ENCODE measurements at places on chromosomes 12 and 14.

DNA sequence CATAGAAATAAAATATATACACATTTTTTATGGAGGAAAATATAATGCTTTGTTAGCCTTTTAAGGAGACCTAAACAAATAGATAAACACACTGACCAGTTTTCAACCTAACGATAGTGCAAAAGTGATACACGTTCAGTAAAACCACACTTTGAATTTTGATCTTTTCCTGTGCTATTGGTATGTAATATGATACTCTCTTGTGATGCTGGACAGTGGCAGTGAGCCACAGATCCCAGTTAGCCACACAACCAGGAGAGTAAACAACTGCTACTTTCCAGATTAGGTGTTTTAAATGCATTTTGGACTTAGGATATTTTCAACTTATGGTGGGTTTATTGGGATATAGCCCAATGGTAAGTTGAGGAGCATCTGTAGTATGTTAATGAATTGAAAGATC lies 243.1 kb downstream of the ERC1 start:
- DNase-seq = no peak

DNA sequence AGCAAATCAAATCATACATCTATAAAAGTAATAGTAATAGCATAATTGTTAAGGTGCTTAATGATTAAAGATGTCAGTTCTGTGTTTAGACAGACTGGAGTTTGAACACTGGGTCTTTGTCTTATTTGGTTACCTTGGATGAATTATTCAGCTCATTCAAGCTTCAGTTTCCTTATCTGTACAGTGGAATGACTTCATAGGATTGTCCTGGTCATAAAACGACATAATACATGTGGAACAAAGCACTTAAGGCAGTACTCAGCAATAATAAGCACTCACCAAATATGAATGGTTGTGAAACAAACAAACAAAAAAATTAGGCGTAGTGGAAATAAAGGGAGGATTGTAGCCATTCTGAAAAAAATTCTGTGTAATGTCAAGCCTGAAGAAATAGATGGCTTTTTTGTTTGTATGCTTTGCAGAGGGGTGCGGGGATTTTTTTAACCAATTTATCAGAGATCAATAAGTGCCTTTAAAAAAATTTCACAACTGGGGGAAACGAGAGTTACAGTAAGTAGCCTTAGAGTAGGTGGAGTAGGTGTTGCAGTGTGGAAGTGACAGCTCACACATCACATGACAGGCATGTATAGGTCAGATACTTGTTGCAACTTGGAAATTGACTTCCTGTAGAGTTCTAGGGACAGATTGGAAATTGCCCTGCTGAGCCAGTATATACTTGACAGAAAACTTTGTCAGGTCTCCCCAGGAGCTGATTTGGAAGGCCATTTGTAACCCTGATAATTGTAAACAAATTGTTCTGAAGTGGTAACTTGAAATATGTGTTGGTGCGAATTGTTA lies 157.7 kb downstream of the SLC15A5 start:
- DNase-seq = no peak

DNA sequence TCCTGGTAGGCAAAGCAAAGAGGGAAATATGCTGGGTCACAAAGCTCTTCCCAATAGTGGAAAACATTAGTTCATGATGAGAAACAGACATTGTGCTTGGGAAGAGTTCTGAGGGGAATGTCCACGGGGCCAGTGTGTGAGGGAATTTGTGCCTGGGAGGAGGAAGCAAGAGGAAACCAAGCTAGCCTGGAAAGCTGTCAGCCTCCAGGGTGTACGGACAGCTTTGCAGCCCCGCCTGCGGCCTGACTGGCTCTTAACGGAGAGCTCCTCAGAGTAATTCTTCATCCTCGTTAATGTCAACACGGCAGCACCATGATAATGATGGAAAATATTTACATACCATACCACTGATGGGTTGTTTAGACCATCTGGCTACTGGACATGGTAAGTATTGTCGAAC lies 32.4 kb downstream of the PITPNM2 start:
- no peak for DNase-seq

GRCh38 chr14:92412912-92413311 lies 89.9 kb downstream of the SLC24A4 start:
- DNase-seq = no peak

- no peak for DNase-seq
Measured at GRCh38 chr12:59500335-59500734, 95.5 kb upstream of the SLC16A7 start.

- DNase-seq = no peak
Measured at GRCh38 chr14:22813145-22813544, 2.1 kb downstream of the SLC7A7 start.

DNA sequence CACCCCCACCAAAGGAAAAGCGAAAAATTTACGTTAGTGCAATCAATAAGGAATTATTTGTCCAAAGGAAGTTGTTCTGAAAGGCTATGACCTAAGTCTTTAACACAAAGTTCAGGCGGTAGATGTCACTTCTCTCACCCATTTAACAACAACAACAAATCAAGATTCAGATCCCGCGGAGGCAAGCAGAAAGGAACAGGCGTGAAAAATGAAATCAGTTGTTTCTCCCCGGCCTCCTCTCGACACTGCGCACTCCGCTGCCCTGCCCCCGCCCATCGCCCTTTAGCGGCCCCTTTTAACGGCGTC lies 1.4 kb downstream of the DENND5B start:
- DNase-seq = no peak

GRCh38 chr12:93737457-93738198 lies 60.5 kb downstream of the CRADD start:
- no peak for DNase-seq

DNA sequence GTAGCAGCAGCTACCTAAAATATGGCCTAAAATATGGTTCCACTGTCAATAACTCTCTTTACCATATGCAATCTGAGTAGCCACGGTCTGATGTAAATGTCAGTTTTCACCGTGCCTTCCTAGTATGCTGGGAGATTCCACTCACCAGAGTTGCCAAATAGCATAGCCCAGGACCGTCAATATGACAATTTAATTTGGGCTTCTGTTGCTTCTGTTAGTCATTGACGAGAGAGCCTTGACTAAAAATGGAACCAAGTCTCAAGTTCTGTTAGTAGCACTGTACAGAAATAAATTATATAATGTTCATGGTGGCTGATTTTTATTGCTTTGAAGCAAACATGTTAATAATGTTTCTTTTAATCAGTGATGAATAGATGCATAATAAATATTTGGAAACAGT lies 348.4 kb downstream of the BCAT1 start:
- DNase-seq = no peak

- DNase-seq = peak; percentile 57
Measured at GRCh38 chr12:107322063-107322462, 228.7 kb upstream of the CRY1 start.

GRCh38 chr14:69300601-69301221 lies 40.8 kb downstream of the GALNT16 start:
- DNase-seq = no peak

- DNase-seq = no peak
Measured at GRCh38 chr12:42124764-42125387, 19.8 kb downstream of the GXYLT1 start.

DNA sequence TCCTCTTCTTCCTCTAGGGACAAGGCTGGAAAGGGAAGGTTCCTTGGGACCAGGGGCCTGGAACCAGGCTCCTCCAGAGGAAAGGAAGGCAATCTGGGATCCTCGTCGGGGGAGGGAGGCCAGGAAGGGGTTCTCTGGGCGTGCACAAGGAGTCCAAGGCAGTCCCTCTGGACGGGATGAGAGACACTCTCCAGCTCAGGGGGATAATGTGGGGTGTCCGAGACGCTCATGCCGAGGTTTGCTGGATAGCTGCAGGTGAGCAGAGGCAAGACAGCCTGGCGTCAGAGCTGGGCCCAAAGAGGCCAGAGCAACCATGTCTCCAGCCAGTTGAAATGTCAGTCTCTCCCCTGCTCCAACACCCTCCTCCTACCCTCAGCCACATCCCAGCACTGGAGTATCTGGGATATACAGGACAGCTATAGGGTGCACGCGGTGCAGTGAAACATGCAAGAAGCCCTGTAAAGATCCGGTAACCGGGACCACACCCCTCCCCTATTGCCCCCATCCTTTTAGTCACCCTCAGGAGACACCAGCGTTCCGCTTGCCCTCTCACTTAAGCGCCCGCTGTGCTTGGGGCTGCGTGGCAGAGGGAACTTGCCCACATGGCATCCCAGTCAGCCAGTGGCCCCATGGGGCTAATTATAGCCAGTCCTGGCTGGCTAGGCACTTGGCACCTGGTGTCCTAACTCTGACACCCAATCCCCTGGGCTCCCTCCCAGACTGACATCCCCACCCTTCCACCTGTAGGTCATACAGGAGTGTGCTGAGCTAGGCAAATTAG lies at the start of gene KLHL33:
TSS of gene KLHL33 (minus strand) at position 585 of the 781 bp plus-strand sequence. CDS start at position 230, 355 bp downstream.
- no peak for DNase-seq

GRCh38 chr12:104508752-104509446 lies 52.2 kb downstream of the CHST11 start:
- DNase-seq = no peak

DNA sequence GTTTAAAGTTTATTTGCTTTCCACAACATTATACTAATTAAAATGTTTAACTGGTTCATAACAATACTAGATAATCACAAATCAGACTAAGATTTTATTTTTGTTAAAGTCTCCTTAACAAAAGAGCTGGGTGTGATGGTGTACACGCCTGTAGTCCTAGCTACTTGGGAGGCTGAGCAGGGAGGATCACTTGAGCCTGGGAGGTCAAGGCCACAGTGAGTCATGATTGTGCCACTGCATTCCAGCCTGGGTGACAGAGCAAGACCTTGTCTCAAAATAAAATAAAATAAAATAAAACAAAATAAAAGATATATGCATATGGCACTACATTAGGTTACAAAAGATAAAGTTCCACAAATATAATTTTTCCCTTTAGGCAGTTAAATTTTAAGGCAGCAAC lies 5.6 kb downstream of the MIS18BP1 start:
- no peak for DNase-seq

- no peak for DNase-seq
Measured at GRCh38 chr14:90276646-90277367, 20.5 kb downstream of the PSMC1 start.

GRCh38 chr14:99274346-99275221 lies 2.6 kb upstream of the BCL11B start:
- peak; percentile 55 for DNase-seq

GRCh38 chr14:99700379-99700778 lies 16.3 kb downstream of the CYP46A1 start:
- no peak for DNase-seq

DNA sequence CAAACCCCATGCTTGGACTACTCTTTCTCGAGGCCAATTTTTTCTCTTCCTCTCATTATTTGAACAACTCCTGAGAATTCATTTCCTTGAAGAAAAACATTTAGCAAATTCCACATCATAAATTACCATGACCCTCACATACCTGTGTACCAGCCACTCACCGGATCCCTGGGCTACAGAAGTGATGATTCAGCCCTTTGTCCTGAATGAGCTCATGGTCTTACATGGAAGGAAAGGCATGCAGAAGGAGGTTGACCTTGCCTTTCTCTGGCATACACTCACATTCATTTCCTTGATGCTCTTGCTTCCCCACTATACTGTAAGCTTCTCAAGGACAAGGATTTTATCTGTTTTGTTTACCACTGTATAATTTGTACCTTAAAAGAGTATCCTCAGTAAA lies 191.5 kb downstream of the SLC5A8 start:
- DNase-seq = no peak

DNA sequence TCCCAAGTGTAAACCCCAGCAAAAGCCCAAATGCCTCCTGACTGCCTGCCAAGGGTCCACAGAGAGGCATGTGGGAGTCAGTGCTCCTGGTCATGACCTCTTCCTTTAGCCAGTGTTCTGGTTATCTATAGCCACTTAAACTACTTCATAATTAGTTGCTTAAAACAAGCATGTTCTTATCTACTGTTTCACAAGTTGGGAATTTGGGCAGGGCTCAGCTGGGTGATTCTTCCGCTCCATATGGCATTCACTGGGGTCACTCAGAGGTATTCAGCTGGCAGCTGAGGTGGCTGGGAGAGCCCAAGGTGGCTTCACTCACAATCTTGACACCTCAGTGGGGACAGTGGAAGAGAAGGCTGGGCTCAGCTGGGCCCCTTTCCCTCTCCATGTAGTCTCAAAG lies 184.0 kb upstream of the RGS6 start:
- DNase-seq = no peak

DNA sequence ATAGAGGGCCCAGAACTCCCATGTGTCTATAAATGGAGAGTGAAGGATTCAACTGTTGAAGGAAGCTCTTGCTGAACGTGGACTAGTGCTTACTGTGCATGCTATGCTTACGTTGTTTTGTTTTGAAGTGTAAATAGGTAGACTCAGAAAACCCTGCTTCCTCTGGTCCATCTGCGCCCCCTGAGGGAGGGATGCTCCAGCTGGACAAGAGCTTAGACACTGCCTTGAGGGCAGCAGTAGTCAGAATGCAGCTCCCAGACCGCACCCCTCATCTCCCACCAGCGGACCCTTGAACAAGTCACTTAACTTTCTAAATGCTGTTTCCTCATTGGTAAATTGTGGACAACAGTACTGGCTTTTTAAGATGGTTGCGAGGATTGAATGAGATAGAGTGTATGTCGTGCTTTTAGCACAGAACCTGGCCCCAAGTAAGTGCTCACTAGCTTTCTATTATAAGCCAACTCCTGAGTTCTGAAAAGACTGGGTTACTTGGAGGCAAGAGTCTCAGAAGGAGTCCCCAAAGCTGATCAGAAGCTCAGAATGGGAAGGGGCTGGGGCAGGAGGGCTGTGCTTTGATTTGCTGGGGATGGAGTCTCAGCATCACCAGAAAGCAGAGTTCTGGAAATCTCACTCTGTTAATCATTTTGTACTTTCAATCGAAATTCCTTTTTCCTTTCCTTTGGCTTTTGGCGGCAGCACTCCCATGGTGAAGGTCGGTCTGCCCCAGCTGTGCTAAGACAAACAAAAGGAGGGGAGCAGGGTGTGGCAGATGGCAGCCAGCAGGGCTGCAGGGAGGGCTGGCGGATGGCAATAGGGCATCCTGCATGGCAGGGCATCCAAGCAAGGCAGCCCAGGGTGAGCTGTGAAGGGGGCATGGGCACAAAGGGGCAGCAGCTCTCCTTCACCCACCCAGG lies 15.6 kb downstream of the AGAP2 start:
- DNase-seq = no peak

DNA sequence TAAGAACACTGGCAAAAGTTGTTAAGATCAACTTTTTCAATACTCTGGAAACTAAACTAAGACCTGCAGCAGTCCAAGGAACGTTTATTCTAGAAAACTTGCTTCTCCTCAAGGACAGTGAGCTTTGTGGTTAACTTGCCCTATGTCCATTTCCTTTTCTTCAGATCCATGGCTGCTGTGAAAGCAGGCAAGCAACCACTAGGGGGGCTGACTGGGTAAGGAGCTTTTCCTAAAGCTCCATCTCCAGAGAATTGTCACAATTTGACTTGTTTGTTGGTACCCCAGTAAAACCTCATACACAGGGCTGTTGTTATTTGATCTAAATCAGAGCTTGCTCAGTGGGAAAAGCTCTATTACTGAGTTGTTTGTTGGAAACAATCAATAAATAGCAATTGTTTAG lies 10.1 kb upstream of the RPL10L start:
- DNase-seq = no peak

DNA sequence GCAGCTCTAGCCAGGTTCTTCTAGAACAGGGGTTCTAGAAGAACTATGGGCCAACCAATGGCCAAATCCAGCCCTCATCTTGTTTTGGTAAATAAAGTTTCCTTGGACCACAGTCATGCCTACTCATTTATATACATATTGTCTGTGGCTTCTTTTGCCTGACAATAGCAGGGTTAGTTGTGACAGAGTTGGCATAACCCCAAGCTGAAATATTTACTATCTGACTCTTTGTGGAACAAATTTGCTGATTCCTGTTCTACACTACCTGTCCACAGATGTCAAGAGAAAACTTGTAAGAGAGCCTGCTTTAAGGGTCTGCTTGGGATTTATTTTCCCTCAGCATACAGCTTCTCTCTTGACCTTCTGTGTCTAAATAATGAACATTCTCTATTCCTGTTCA lies 289.0 kb downstream of the KSR2 start:
- DNase-seq = no peak

GRCh38 chr12:38490073-38490472 lies 173.5 kb downstream of the ALG10B start:
- DNase-seq = no peak
